ENCODE measurements at places on chromosomes 11 and 22. TPM values are rescaled to one million over a fixed set of nuclear protein-coding genes. Genes with fewer than 3 reads are reported as not detected.

- no peak for DNase-seq
Measured at GRCh38 chr11:122453586-122453985, 201.9 kb upstream of the UBASH3B start.

GRCh38 chr11:111911563-111912401 lies at the start of gene CRYAB:
CRYAB (minus strand) TSS chr11:111911770; CDS start chr11:111911724, 46 bp downstream.
- DNase-seq = peak; percentile 87

- DNase-seq = no peak
Measured at GRCh38 chr11:105705786-105706530, 96.1 kb downstream of the GRIA4 start.

DNA sequence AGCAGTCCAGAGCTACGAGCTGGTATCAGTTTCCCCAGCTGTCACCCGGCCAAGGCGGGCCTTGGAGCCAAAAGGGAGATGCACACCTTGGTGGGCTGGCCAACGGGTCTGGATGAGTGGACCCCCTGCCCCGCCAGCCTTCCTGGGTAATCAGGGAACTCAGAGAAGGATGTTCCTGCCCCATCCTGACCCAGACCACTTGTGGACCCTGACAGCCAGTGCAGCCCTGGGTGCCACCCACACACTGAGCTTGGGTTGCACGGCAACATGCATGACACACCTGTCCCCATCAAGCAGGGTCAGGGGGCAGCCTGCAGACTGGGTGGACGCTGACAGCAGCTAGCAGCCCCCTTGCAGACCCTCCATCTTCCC lies 8.6 kb downstream of the SLC25A1 start:
- DNase-seq = peak; percentile 53

DNA sequence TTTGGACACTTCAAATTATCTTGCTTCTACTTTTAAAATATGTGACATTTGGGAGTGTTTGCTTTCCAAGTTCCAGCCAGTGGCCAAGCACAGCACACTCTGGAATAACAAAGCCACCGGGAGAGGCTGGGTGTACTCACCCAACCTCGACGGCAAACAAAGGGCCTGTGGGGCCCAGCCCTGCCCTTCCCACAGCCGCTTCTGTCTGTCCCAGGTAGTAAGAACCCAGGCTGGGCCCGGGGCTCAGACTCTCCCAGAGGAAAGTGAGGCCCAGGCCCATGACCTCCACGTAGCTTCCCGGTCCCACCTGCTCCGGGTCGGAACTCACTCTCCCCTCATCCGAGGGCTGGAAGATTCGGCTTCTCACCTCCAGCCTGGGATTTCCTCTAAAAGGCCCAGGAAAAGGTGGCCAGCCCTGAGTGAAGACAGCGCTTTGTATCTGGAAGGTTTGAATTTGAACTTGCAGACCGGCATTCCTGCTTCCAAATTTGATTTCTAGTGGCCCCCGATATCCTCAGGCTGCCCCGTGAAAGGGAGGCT lies 93.5 kb downstream of the CELSR1 start:
- DNase-seq = no peak

- DNase-seq = no peak
Measured at GRCh38 chr22:27704581-27704980, 97.0 kb downstream of the MN1 start.

- no peak for DNase-seq
Measured at GRCh38 chr22:39474351-39475111, 17.7 kb downstream of the MGAT3 start.

DNA sequence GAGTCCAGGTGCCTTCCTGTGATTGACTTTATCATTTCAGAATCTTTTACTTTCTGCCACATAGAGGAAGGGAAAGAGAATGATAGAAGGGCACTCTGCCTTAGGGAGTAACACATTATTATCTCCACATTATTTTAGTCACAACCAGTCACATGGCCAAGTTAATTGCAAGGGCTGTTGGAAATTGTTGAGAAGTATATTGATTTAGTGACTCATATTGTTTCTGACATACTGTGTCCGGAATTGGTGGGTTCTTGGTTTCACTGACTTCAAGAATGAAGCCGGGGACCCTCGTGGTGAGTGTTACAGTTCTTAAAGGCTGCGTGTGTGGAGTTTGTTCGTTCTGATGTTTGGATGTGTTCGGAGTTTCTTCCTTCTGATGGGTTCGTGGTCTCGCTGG lies 8.7 kb downstream of the OR51B4 start:
- DNase-seq = no peak

- no peak for DNase-seq
Measured at GRCh38 chr22:38305471-38306448, 11.5 kb downstream of the CSNK1E start.

The NXPE1 gene
- total RNA-seq = not detected

The C22orf23 gene
- total RNA-seq = 2.6 TPM

The TREH gene
- total RNA-seq = not detected

The MS4A3 gene
- not detected for total RNA-seq

The LRRC74B gene
- total RNA-seq = 1.2 TPM

The MRPL16 gene
- total RNA-seq = 33.6 TPM

The KCNJ11 gene
- 0.77 TPM for total RNA-seq

Data from ovary (tissue), 10 donors.